ENCODE measurements at places on chromosomes 3 and 15.

DNA sequence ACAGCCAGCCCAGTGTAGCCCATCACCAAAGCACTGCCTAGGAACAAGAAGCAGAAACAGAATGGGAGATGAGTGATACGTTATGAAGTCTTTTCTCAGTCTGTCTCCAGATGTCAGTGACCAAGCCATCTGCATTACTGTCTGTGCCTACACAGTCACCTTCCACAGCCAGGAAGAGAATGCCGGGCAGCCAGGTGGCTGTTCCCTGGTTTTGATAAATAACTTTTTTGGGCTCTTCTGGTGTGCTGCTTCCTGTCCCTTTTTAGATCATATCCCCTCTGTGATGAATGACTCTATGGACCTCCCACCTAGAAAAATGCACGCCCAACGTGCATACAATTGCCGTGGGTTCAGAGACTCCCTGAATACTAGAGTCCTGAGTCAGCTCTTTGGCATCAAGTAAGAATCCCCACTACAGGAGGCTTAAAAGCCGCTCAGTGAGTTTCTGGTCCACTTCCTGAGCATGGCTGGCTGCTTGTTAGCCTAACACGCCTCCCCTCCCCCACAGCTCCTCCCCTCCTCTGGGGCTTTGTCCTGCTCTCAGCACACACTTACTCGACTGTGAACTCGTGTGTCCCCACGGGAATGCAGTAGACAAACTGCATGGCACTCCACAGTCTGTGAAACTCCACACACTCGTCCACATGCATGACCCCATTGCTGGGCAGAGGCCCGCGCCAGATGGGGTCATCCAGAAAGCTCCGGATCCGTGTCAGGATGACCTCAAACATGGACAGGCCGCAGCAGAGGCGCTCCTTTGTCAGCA is 34.7 kb downstream of the NIPA2 start:
- no peak for DNase-seq

DNA sequence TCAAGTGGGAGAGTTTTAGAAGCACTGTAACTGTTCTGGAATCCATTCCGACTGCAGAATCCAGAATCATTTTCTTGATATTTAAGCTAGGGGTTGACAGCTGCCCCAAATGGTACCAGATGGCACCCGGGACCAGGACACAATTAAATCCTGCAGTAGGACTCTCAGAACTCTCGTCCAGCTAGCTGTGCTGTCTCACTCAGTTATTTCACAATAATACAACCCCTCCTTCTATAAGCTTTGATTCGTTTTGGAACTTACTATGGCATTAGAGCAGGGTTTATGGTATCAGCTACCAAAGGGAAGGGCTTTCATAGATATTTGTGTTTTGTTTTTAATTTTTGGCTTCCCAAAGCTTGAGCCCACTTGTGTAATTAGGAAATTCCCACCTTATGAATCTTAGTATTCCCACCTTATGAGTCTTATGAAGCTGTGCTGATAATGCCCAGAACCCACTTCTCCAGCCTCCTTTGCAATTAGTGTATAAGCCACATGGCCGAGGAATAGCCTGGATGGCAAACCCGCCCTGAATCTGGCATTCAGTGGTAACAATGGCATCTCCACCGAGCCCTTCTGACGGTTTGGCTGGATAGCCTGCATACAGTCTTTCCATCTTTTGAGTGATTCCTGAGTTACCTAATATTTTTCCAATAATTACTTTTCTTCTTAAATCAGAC is 120.1 kb downstream of the UACA start:
- DNase-seq = no peak

DNA sequence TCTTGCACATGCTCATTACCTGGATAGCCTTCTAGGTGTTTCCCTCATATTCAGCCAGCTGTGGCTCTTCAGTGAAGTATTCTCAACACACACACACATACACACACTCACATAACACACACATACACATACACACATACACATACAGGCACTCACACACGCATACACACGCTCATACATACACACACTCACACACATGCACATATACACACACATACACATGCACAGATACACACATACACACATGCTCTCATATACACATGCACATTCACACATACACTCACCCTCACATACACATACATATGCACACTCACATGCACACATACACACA is 41.2 kb downstream of the GRK7 start:
- DNase-seq = no peak

- no peak for DNase-seq
These were observed 27.2 kb upstream of the LMOD3 start for GRCh38 chr3:69149586-69149985.

Measured in suppressor macrophage (primary cell).